ENCODE measurements at places on chromosomes 4 and X.

GRCh38 chr4:112060212-112060611 is 85.0 kb upstream of the FAM241A start:
- DNase-seq, result no peak

DNA sequence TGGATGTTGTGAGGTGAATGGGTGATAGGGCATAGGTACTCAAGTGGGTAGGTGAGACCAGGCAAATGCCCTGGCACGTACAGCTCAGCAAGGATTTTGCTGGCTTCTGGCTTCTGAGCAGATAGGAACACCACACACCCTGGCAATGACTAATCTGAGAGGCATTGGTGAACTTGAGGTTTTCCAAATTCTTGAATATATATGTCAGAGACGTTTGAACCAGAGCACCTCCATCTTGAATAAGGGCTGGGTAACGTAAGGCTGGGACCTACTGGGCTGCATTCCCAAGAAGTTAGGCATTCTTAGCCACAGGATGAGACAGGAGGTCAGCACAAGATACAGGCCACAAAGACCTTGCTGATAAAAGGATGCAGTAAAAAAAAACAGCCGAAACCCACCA is 204.5 kb downstream of the NLGN4X start:
- no peak for DNase-seq

- no peak for DNase-seq
Observed at GRCh38 chr4:92249541-92249940, 54.2 kb upstream of the GRID2 start.

- peak; percentile 86 for DNase-seq
Observed at GRCh38 chr4:139858436-139859205, 193.0 kb downstream of the MGST2 start.

- DNase-seq, result no peak
Observed at GRCh38 chr4:13525606-13526281, 18.6 kb downstream of the NKX3-2 start.

- DNase-seq, result no peak
Observed at GRCh38 chr4:10074767-10075105, 41.9 kb downstream of the WDR1 start.

- peak; percentile 53 for DNase-seq
Observed at GRCh38 chr4:48102303-48102702, 31.7 kb downstream of the TXK start.
